Activated effector memory CD4-positive, alpha-beta T cell treated with anti-CD3 and anti-CD28 coated beads, Interleukin-2, amount 50 U/mL, for 16 hours (primary cell): ENCODE measurements at places on chromosomes 12 and 14.

DNA sequence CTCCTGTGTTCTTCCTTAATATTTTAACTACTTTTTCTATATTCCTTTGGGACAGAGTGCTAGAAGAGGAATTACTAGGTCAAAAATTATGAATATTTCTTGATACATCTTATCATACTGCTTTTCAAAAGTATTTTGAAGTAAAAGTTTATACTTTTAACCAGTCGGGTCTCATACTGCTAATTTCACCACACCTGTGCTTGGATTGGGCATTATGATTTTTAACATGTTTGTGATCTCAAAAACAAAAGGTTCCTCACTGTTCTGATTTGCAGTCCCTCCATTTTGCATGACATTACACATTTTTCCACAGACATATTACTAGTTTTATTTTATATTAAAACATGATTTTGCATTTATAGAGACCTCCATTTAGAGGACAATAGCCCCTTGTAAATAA is 32.9 kb downstream of the MRPL42 start:
- DNase-seq, result no peak

DNA sequence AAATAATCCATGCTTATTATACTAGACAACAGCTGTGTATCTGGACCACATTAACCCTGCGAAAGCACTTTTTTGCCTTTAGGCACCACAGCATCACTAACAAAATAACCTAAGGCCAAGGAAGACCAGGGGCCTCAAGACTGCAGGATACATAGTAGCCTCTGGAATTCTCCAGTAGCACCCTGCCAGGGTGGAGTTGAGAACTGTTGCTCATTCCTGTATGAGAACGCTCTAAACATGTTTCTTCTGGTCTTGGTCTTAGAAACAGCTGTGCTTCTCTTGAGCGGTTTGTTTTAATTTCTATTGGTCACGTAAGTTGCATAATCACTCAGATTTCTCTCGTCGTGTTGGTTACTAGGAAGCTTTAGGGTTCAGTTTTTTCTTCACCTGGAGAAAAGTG is 7.9 kb downstream of the B4GALNT3 start:
- no peak for DNase-seq

GRCh38 chr12:100699209-100699608 is 95.4 kb upstream of the ANO4 start:
- no peak for DNase-seq

- DNase-seq, result no peak
These were observed 94.9 kb downstream of the NAV3 start for GRCh38 chr12:77925536-77926108.

GRCh38 chr12:11457996-11458645 is 62.8 kb upstream of the PRB2 start:
- DNase-seq, result no peak

- DNase-seq, result no peak
These were observed 122.5 kb downstream of the SNAPC1 start for GRCh38 chr14:61884711-61885110.

GRCh38 chr12:124240493-124240892 is 54.4 kb upstream of the RFLNA start:
- no peak for DNase-seq

GRCh38 chr14:68269136-68269927 is 449.8 kb downstream of the RAD51B start:
- DNase-seq, result no peak

- DNase-seq, result peak; percentile 96
These were observed at the start of gene SPTSSA for GRCh38 chr14:34462132-34462893. TSS of gene SPTSSA (minus strand) at chr14:34462240. CDS start at chr14:34462207, 33 bp downstream.

DNA sequence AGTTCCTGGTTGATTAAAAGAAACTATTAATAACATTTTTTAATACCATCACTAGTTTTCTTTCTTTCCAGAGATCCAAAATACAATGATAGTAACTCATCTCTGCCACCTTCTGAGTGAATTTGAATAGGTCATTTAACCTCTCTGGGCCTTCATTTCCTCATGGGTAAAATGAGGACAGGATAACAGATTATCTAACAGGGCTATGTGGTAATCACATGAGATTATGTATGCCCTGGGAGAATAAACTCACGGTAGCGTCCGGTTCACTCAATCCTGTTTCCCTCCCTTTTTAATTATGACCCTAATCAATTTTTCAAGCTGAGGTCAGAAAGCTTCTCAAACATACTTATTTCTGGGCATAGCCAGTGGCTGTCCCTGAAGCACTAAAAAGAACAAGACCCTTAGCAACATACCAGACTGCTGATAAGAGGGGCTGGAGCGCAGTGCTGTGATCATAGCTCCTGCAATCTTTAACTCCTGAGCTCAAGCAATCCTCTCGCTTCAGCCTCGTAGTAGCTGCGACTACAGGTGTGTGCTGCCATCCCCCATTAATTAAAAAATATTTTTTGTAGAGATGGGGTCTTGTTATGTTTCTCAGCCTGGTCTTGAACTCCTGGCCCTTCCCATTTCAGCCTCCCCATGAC is 24.2 kb downstream of the ATXN2 start:
- no peak for DNase-seq

DNA sequence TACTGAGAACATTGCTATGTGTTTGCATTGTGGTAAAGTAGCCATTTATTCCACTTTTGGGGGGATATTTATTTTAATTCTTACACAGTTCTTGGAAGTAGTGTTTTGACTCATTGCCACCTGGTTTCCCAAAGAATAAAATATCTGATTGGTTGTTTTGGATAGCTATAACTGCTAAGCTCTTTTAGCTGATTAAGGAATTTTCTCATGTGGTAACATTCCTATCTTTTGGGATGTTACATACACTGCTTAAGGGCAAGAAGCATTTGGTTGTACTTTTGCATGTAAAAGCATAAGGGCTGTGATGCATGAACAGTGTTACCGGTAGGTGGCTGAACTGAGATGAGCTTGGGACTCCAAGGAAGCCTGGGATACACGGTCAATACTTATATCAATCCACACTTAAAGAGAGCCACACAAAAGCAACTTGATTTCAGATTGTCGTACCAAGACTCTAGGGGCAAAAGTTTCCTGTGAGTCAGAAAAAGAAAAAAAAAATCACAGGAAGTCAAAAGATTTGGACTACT is 71.4 kb upstream of the PRKD1 start:
- DNase-seq, result no peak

DNA sequence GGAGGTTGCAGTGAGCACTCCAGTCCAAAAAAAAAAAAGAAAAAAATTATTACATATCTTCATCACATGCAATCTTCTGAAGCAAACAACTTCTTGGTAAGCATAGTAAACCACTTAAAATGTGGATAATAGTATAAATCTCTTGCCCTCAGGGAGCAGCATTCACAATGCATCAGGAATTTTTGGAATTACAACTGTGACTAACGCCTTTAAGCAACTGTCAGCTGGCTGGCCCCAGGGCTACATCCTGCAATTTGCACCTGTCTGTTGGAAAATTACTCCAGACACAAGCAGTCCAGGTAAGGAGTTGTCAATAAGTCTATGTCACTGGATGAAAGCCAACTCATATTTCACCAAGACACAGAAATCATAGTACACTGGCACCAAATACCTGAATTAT is 5.5 kb upstream of the SLC7A7 start:
- no peak for DNase-seq

GRCh38 chr14:31858868-31859267 is 218.2 kb upstream of the ARHGAP5 start:
- no peak for DNase-seq
